ENCODE measurements at places on chromosomes 7 and 10. TPM values are rescaled to one million over a fixed set of nuclear protein-coding genes. Genes with fewer than 3 reads are reported as not detected.

Gene CALML5
- total RNA-seq, result not detected

Gene CTTNBP2
- total RNA-seq, result 1.6 TPM

Gene MBL2
- total RNA-seq, result 36.2 TPM

Gene PON1
- 54.8 TPM for total RNA-seq

Gene DNAJC2
- total RNA-seq, result 7.5 TPM

Gene KEL
- total RNA-seq, result 81.0 TPM

DNA sequence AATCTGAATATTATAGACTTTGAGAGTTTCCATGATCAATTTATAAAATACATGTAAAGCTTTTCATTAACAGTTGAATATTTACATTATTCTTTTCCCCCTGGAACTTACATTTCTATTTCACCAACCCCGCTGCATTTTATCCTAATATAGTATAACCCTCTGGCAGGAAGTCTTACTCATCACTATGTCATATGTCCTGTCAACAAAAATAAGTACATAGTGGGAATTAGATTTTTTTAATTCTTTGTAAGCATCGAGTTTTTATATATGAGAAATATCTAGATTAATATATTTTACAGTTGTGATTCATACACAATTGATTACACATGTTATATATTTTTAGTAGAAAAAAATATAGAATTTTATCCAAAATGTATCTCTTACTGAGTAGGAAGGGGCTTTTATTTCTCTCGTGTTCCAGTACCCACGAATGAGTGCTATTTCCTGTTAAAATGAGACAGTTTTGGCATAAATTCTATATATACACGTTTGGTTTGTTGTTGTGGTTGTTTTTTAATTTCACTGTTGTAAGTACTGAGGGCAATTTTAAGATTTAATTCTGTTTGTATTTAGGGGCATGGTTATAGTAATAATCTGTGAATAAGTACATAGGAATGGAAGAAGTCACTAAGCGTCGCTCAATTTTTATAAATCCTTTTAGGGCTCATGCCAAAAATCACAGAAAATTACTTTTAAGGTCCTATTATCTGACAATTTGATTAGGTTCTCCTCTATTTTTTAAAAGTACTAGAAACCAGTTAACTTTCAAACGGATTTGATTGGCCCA, 87.1 kb downstream of the HECW1 start:
- no peak for DNase-seq

- DNase-seq, result no peak
Measured at GRCh38 chr7:91852263-91852741, 28.2 kb downstream of the MTERF1 start.

DNA sequence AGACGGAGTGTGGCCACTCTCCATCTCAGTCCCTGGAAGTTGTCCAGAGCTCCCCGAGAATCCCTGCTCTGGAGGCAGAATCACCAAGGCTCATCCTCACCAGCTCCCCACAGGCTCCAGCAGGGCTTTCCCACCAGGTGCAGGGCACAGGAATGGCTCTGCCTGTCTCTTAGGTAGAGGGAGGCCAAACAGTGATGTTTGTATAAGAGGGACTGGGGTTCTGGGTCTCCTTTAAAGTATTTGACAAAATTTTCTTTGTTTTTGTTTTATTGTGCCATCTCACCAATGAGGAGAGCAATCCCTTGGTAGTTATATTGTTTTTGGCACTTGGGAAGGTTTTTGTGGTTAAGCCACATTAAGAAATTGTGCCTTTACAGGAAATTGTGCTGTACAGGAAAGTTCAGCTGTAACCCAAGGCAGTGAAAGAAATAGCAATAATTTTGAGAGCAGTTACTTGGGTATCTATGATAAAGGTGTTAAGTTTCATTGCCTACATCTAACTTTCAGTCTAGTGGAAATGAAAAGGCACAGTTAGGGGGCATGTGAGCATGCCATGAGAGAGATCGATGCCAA, 219.3 kb upstream of the PRSS58 start:
- DNase-seq, result no peak

GRCh38 chr10:6182454-6183098, 20.2 kb upstream of the PFKFB3 start:
- DNase-seq, result no peak

DNA sequence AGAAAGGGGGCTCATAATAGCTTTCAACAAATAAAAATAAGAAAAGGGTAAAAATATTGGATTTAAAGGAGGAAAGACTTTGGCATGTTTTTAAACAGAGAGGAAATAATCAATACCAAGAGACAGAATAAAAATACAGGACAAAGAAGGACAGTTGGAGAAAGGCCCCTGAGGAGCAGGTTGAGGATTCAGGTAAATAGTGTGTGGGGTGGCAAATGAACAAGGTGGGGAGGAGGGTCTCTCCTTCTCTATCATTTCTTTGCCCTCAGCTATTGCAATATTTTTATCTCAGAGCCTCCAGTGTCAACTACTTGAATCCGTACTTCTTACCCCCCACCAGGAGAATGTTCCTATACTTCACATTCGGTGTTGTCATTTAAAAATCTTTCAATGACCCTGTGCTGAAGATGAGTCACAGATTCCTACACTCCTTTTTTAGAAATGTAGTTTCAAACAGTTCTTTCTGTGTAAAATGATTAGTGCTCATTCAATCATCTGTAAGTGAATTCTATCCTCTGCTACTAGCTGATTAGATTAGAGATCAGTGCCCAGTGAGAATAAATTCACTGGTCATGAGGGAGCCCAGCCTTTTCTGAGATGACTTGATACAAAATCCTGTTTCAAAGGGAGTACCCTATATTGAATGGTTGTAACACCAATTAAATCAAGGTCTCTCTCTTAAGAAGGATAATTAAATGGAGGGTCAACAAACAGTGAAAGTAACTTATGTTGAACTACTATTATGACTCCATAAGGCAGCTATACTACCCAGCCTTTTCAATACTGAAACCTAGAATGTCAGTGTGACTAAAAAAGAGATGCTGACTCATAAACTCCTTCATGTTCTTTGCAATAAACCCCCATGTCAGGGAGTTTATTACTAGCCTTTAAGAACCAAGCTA, 50.4 kb upstream of the WNT16 start:
- DNase-seq, result no peak

GRCh38 chr7:16524332-16524731, 2.3 kb upstream of the LRRC72 start:
- no peak for DNase-seq

DNA sequence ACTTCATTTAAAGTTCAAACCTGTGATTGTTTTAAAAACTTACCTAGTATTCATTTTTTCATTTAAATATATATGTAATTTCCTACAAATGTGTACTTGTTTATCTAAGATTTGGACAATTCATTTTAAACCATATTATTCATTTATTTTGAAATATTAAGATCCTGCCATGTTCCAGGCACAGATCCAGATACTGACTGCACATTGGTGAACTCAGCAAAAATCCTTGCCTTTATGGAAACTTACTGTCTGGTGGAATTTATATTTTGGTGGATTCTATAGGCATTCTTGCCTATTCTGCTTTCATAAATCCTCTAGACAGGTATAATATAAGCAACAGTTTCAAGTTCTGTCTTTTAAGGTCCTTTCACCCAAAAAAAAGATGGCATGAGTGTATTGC, 48.3 kb upstream of the RPA3 start:
- no peak for DNase-seq

DNA sequence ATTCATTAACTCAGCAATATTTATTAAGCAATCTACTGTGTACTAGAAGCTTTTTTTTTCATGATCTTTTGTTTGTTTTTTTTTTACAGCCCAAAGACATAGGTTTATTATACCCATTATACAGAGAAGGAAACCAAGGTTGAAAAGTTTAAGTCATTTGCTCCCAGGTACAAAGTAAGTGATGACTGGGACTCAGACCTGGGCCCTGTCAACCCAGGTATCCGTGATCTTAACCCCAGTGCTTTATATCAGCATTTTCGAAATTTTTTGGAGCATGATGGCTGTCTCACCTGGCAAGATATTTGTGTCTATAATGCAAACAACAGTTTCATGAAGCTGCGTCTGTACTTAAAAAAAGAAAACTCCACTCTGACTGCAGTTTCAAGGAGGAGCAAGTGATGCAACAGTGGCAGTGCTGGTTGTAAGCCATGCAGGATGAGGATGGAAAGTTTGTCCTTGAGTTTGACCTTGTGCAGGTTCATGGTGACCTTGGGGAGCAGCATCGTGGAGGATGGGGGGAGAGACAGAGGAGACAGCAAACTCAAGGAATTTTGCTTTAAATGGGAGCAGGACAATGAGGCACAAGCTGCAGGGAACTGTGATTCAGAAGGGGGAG, 11.8 kb downstream of the SLC29A3 start:
- DNase-seq, result no peak

DNA sequence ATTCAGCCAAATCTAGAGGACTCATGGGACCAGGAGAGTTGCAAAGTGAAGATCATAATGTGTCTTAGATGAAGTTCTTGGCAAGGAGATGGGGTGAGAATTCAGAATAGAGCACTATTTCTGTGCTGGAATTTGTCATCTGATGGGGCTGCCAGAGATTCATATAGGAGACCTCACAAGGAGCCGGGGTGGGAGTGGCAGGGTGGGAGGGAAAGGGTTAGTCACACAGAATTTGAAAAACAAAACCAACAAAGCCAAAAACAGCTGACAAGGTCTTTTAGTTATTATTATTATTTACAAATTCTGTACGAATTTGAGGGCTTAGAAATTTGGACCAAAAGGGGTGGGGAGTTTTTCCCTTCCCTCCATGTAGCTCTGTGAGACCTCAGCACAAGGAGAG, 1.7 kb downstream of the SLC13A1 start:
- DNase-seq, result no peak

DNA sequence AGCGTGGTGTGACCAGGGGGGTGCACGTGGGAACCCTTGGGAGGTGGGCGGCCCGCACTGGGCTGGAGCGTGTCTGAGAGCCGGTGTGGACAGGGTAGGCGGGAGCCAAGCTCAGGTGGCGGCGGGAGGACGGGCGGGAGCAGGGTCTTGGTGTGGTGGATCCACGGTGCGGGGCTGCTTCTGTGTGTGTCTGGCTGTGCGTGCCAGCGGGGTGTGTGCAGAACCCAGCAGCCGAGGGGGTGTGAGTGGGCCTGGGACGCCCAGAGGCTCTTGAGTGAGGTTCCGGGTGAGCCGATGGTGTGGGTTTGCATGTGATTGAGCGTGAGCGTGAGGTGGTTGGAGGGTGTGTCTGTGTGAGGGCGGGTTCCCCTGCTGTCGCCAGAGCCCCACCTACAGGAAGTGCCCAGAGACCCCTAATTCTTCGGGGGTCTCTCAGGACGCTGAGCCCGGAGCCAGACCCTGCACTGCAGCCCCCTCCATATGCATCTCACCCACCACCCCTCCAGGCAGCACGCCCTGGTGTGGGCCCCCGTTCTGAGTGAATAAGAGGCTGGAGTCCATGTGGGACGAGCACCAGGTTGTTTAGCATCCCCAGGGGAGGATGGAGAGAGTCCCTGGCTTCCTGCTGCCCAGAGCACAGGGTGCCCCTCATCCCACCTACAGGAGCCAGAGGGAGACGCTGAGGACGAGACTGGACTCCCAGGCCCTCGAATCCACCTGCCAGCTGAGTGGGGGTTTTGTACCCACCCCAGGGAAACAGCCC, 78.2 kb downstream of the ELFN1 start:
- DNase-seq, result no peak

DNA sequence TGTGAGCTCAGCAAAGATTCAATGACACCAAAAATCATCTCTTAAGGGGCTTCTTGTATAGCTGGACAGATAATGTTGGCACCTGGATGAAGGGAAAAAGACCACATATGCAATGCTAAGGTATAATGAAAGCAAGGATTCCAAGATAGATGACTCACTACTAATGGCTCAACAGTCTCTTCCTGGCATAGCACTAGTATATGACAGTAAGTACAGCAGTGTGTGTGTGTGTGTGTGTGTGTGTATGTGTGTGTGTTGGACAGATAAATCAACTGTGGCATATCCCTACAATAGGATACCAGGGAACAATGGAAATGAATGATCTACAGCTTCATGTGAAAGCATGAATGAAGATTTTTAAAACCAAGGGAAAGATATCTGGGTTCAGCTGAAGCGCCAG, 257.1 kb downstream of the SFMBT2 start:
- DNase-seq, result no peak

DNA sequence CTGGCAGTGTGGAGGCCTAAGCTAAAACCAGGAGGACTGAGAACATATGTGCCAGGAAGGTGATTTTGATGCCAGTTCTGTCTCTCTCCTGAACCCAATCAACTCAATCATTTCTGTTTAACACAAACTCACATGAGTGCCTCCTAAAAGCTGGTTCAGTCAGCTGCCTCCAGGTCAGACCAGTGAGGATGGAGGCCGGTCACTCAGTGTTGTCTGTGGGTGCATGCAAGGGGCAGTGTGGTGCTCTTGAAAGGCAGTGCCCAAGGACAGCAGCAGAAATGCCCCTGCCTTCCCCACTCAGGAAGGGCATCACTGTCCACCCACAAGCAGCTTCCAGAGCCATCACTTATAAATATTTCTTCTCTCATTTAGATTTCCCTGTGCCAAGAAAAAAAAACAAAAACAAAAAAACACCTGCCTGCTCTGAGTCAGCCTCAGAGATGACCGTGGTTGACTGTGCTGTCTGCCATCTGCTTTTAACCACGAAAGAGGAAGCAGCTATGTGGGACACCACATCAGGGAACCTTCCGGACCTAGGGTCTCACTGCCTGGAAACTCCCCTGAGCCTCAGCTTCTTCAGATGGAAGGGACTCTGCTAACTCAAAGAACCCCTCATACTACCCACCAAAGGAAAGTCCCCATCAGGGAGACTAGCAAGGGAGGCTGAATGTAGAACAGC, 39.1 kb downstream of the VOPP1 start:
- no peak for DNase-seq

- no peak for DNase-seq
Measured at GRCh38 chr10:111732166-111732785, 451.3 kb downstream of the GPAM start.

- DNase-seq, result no peak
Measured at GRCh38 chr7:96786261-96786997, 76.8 kb upstream of the SEM1 start.

DNA sequence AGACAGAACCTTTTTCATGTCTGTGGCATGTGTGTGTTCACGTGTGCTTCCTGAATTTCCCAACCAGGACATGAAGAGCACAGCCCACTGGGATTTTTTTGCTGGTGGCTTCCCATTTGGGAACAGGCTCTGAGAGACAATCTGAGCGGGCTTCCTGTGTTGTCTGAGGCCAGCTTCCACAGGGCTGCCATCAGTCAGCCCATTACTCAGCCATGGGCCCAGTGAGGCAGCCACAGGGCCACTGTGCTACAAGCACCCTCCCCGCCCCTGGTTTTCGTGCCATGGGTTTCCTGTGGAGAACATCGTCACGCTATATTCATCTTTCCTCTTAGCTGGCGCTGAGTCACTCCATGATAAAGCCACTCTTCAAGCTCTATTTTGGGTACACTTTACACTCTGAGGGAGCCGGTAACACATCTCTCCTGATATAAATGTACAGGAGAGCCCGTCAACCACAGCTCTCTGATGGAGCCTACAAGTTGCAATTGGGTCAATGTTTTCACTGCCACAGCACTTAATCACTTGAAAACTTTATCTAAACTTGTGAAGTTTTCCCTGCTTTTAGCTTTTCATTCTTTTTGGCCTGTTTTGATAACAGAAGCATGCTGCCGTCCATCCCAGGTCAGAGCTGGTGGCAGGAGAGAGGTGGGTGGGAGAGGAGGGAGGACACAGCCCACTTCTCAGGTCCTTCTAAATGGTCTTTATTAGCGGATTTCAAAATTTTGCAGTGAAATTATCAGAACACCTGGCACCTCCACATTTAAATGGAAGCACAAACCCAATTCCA, 96.9 kb downstream of the HIPK2 start:
- no peak for DNase-seq

Measured in liver (tissue), 10 donors.